ENCODE measurements at places on chromosomes 5 and 9. TPM values are rescaled to one million over a fixed set of nuclear protein-coding genes. Genes with fewer than 3 reads are reported as not detected.

GRCh38 chr9:130024597-130024994, 18.4 kb downstream of the FNBP1 start:
- no peaks in the 10 kb centered on the region for H3K27me3 ChIP-seq
- H3K4me3 ChIP-seq = no peak overlapping the region
- H3K36me3 ChIP-seq = peaks cover 27% of the 10 kb centered on the region

- H3K36me3 ChIP-seq = no peaks in the 10 kb centered on the region
- H3K27ac ChIP-seq = no peak overlapping the region
- H3K4me1 ChIP-seq = no peaks in the 10 kb centered on the region
- H3K27me3 ChIP-seq = no peaks in the 10 kb centered on the region
- DNase-seq = no peak
- no peak overlapping the region for H3K4me3 ChIP-seq
Measured at GRCh38 chr5:16980983-16981382, 44.9 kb upstream of the MYO10 start.

DNA sequence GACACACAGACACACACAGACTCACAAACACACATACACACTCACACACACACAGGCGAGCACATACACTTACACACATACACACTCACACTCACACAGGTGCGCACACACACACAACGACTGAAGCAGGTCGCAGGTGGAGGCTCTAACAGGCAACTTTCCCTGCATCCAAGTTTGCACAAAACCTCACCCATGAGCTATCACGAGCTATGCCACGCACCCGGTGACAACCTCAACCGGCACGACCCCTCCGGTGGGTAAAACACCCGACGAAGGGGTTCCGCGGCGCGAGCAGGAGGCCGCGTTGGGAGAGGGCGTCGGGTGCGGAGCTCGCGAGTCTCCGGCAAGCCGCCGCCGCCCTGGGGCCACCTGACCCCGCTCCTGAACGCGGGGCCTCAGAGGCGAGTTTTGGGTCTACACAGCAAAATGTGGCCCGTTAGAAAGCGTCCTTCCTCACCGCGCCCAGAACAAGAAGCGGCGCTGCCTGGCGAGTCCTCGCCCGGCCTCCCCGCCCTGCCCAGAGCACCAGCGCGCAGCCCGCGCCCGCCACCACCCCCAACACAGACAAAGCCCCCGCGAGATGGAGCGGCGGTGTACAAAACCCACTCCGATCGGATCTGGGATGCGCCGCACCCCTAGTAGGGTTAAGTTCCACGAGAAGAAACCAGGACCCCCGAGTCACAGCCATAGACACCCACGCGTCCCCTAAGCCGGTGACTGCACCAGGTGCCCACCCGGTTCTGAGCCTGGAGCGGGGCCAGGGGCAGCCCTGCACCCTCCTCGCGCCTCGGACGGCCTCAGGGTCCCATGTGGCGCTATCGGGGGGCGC, 665 bp downstream of the SLC6A3 start:
- peaks cover 56% of the 10 kb centered on the region for H3K27me3 ChIP-seq
- peaks cover 17% of the 10 kb centered on the region for H3K4me1 ChIP-seq
- no peak overlapping the region for H3K27ac ChIP-seq
- DNase-seq = no peak

Gene C9orf50
- not detected for total RNA-seq

Gene OBP2B
- total RNA-seq = not detected

Gene TAL2
- total RNA-seq = not detected
